ENCODE measurements at places on chromosomes 2 and 18. TPM values are rescaled to one million over a fixed set of nuclear protein-coding genes. Genes with fewer than 3 reads are reported as not detected.
A peak's percentile ranks its signal among the peaks of the same experiment; 100 is the strongest.

GRCh38 chr18:54257015-54257414 is 12.3 kb upstream of the POLI start:
- DNase-seq = no peak

GRCh38 chr2:190378880-190379237 is 29.3 kb upstream of the MFSD6 start:
- peak; percentile 15 for DNase-seq

DNA sequence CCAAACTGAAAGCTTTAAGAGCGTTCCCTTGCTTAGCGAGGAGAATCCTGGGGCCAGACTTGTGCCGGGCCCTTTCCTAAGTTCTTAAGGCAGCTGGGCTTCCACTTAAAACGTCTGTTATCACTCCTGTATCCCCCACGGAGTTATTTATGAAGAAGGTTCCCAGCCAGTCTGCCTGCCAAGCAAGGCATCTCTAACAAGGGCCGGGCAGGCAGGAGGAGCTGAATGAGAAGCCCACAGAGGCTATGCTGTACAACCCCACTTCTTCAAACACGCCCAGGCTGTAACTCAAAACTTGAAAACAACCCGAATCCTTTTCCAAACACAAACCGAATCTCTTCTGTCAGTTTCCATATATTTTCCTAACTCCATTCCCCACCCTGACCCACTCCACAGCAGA is 39.0 kb upstream of the ZFP36L2 start:
- DNase-seq = no peak

- DNase-seq = no peak
Observed at GRCh38 chr2:47313728-47314127, 89.2 kb upstream of the MSH2 start.

- DNase-seq = no peak
Observed at GRCh38 chr2:203936535-203936934, at the start of gene ICOS. ICOS (plus strand) TSS chr2:203936763; CDS start chr2:203936815, 52 bp downstream.

GRCh38 chr18:60389314-60389713 is 16.7 kb upstream of the MC4R start:
- no peak for DNase-seq

- DNase-seq = no peak
Observed at GRCh38 chr2:19751631-19752030, 150.2 kb downstream of the TTC32 start.

DNA sequence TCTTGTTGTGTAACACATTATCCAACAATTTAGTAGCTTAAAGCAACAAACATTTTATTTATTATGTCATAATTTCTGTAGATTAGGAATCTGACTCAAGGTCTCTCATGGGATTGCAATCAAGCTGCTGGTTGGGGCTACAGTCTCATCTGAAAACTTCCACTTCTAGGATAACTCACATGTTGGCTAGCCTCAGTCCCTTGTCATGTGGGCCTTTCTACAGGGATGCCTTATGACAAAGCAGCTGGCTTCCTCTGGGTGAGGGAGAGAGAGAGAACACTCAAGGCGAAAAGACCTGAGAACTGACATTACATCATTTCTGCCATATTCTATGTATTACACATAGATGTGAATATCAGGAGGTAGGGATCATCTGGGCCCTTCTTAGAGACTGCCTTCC is 317.9 kb upstream of the VRK2 start:
- no peak for DNase-seq

- no peak for DNase-seq
Observed at GRCh38 chr18:46155641-46156051, 51.5 kb downstream of the HAUS1 start.

DNA sequence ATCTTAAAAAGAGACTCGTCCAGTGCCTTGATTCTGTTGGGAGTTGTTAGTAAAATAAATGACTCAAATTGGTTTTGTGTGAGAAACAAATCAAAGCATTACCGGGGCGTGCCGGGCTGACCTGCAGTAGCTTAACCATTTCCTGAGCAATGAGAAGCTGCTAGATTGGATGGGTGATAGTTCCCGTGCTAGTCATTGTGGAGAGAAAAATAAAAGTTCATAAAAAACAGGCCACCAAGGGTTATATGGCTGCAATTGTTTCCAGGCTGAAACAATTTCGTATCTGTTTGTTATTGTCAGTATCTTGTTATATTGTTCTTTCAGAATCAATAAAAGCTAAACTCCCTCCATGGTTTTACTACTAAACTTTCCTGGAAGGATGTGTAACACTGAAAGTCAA is 314.4 kb downstream of the MTX2 start:
- DNase-seq = no peak

GRCh38 chr18:43819397-43819796 is 542.1 kb upstream of the SYT4 start:
- DNase-seq = no peak

MLPH gene
- polyA plus RNA-seq = 0.85 TPM

GREB1L gene
- 7.9 TPM for polyA plus RNA-seq

TUBB8B gene
- polyA plus RNA-seq = not detected

CIB4 gene
- polyA plus RNA-seq = not detected
